ENCODE measurements at places on chromosomes 6 and 20.

DNA sequence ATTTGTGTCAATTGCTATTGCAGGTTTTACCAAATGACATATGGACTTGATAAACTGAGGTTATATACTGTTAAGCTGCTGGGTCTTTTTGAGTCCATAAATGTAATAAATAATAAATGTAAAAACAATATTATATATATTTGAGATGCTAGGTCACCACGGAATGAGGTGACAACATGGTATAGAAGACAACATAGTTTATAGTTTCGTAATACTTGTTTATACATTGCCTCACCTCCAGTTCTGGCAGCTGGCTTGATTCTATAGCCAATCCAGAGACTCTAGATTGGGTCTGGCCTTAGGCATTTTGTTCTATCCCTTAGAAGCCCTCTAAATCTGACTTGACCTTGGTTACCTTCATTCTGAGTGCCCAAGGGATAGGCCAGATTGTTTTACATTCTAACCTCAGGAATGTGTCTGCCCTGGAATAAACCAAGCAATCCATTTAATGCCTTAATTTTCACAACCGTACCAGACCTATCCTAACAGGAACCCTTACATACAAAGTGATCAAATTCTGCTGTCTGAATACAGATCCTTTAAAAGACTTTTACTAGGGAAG is 61.5 kb upstream of the STXBP5 start:
- DNase-seq, result no peak

- no peak for DNase-seq
Measured at GRCh38 chr20:63957004-63957689, 931 bp upstream of the UCKL1 start.

- DNase-seq, result no peak
Measured at GRCh38 chr6:117008618-117009017, 131.6 kb downstream of the RFX6 start.

DNA sequence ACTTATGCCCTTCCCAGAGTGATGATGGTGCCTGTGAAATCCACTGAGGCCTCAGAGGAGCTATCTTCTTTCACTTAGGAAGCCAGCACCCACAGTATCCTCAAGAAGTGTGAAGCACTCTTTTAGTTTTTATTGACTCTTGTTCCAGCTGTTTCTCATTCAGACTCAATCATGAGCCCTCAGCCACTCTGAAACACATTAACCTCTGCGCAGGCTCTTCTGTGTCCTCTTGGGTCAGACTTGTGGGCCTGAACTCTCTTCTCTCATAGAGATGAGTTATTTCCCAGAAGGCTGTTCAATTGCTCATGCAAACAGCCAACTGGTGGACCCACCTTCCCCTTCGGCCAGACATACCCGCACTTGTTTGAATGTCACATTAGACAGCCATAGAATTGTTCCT is 27.8 kb upstream of the PREP start:
- no peak for DNase-seq

- no peak for DNase-seq
Measured at GRCh38 chr20:50746138-50746940, 15.0 kb downstream of the PARD6B start.

- DNase-seq, result peak; percentile 56
Measured at GRCh38 chr6:32854376-32855178, 585 bp downstream of the PSMB9 start.

- DNase-seq, result no peak
Measured at GRCh38 chr6:3226481-3227362, 731 bp downstream of the TUBB2B start.

GRCh38 chr6:154738551-154738961 is 5.3 kb downstream of the SCAF8 start:
- no peak for DNase-seq

- DNase-seq, result no peak
Measured at GRCh38 chr20:44819936-44820335, 9.6 kb upstream of the RIMS4 start.

- DNase-seq, result no peak
Measured at GRCh38 chr6:16228709-16229665, 9.4 kb upstream of the GMPR start.

DNA sequence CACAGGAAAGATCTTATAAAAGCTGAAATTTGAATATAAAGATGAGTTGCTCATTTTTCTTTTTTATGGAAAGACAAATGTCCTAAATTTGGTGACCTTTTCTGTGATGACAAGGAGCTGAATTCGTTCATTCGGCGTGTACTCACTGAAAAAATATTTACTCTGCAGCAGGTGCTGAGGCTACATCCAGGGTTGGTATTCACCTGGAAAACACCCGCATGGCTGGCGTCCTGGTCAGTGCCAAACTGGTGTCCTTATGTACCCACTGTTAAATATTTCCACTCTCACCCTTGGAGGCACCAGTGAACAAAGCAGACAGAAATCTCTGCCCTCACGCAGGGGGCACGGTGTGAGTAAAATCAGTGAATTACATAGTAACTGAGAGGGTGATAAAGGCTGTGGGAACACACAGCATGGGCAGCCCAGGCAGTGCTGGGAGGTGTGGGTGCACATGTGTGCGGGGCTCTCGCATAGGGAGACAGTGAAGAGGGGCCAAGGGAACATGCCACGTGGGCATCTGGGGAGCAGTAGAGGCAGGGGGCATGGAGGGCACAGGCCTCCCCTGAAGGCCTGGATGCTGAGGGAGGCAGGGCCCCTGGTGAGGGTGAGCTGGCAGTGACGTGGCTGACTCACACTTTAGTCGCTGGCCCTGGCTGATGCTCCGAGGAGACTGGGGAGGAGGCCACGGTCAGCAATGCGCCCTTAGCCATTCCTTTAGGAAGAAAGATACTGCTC is 89.7 kb downstream of the INSM1 start:
- no peak for DNase-seq

DNA sequence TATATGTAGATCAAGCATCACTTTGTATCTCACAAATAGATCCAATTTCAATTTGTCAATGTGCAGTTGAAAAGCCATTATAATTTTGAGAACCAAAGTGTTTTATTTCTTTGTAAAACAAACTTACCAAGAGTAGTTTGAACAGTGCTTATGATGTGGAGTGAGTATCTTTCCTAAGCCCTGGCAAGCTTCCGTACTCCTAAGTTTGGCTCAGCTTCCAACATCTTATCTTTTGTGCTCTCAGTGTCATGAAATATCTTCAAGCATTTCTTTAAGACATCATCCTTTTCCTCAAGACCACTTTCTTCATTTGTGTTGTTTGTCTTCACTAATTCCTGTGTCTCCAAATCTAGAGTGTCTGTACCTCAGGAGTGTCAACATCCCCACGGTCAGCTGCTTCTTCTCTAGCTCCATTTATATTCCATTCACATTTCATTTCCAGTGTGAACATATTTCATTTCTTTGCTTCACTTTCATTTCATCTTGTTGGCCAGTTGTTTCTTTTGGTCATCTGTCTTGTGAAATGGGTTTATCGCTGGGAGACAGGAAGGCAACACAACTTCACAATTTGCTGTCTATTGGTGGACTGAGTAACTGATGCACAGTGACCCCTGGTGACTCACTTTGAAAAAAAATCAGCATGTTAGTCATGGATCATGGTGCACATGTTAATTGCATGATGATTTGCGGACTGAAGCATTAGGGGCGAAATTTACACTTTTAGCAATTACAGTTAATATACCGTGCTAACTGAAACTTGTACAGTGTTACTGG is 36.9 kb downstream of the SLC24A3 start:
- no peak for DNase-seq

- no peak for DNase-seq
Measured at GRCh38 chr6:17450397-17450796, 57.0 kb downstream of the CAP2 start.

DNA sequence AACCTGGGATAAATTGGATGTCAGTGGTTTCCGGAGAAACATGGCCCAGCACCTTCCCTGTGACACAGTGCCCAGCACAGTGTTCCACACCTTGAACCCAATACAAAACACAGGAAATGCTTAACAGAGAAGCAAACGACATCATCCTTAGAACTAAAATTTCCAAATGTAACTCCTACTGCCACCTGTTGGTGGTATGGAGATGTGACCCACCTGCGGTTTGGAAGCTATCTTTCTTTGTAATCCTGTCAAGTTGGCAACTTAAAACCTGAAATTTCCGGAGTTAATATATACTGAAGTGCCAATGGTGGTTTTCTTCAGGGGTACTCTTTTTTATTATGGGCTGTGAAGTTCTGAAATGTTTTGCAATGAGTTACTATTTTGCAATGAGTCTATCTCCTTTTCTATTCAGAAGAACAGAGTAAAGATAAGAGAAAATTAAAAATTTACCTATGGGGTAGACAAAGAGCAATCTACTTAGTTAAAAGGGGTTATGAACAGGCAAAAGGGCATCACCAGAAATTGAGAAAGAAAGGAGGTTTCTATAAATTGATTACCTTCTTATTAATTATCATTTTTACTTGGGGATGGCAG is 658.8 kb downstream of the PTPRT start:
- DNase-seq, result no peak

GRCh38 chr6:107075951-107076381 is 39.3 kb downstream of the BEND3 start:
- no peak for DNase-seq

- no peak for DNase-seq
Measured at GRCh38 chr6:44264154-44265006, 971 bp downstream of the NFKBIE start.

- no peak for DNase-seq
Measured at GRCh38 chr6:150212778-150213177, 69.9 kb downstream of the PPP1R14C start.

DNA sequence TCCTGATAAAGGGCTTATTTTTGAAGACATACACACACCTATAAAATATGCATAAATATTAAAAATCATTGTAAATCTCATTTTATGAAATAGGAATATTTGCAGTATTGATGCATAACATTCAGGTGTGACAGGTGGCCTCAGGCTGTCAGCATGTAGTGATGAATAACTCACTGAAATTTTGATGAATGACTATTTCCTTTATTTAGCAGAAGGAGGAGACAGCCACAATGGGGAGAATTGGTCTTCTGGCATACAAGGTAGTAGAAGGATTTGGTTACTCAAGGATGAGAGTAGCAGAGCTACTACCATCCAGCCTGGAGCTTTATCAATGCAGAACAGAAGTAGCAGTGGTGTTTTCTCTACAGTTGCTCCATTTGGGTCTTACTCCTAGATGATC is 47.2 kb downstream of the RGS17 start:
- no peak for DNase-seq

DNA sequence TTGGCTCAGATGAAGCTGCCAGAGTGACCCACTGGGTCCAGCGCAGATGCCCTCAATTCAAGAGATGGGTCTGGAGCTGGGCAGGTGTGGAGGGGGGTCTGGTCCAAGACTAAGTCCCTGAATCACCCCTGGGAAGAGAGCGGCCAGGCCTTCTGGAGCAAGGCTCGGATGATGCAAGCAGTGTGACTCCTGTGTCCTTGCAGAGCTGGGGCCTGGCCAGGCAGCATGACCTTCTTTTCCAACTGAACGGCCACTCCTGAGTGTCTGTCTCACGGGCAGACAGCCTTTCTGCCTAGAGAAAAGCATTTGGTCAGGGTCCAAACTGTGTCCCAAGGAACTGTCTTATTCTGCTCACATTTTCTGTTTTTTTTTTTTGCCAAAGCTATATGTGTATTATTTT is 42.6 kb upstream of the FNDC1 start:
- no peak for DNase-seq

DNA sequence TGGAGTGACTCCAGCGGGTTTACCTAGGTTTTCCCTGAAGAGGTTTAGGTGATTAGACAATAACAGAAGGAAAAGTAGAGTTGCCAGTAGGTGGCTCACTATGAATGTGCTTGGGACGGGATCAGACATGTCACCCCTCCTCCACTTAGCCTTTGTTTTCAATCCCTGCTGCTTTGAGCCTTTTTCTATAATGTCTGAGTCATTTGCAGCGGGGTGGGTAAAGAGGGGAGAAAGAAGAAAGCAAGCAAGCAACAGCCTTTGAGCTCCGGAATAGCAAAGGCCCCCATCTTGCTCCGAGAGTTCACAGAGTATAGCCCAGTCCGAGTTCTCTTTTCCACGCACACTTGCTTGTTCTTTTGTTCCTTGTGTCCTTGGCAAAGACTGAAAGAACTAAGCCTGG is 129.1 kb downstream of the PACRG start:
- no peak for DNase-seq

DNA sequence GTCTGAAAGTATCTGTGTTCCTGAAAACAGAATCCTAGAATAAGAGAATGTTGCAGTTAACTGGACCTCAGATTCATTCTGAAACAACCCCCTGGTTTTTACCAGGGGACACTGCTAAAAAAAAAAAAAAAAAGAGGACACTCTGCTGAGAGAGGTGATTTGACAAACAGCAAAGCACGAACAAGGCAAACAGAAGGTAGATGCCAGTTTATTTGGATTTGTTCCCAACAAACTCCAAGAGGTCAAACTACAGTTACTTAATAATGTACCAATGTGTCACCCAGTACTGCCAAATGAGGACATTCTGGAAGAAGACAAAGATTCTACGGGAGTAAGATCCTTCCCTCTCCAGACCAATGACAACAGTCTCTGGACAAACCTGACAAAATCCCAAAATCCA is 40.6 kb upstream of the SLC22A16 start:
- DNase-seq, result no peak

DNA sequence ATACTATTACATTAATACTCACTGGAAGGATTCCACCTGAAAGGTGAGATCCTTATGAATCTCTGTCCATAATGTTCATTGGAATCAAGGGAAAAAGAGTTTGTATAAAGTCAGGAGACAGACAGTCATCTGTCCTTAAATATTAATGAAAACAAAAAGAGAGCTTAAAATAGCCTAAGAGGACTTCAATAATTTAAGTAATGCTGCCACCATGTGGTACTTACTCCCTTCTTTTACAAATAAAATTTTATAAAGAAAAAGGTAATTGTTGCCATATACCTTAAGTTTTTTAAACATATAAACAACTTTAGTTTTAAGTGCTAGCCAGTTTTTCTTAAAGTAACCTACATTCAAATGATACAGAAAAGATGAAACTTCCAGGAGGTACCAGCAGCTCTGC is 5.1 kb downstream of the BLOC1S5 start:
- DNase-seq, result no peak

GRCh38 chr6:40509086-40509485 is 78.1 kb downstream of the LRFN2 start:
- no peak for DNase-seq

GRCh38 chr6:29968130-29968529 is 25.8 kb downstream of the HLA-A start:
- DNase-seq, result no peak

DNA sequence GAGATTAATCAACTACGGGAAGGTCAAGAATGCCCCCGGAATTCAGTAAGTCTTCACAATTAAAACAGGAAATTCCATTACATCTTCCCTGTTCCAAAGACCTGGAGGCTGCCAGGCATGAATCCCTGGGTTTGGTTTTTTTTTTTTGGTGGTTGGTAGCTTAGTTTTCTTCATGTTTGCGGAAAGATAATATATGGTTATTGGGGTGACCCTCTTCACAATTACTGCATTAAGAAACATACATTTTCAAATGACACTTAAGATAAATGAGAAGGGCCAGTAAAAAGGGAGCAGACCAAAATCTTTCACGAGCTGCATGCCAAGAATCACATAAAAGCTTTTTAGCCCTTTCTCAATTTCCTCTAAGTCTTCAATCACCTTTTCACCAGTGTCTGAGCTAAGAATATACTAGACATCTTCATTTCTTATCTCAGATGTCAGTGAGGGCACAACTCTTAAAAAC is 64.0 kb downstream of the KIF13A start:
- no peak for DNase-seq

Data from stimulated activated CD4-positive, alpha-beta T cell treated with anti-CD3 and anti-CD28 coated beads, TNF-alpha, amount 100 ng/mL, for 24 hours (primary cell).